ENCODE measurements at places on chromosomes 2 and 18.

DNA sequence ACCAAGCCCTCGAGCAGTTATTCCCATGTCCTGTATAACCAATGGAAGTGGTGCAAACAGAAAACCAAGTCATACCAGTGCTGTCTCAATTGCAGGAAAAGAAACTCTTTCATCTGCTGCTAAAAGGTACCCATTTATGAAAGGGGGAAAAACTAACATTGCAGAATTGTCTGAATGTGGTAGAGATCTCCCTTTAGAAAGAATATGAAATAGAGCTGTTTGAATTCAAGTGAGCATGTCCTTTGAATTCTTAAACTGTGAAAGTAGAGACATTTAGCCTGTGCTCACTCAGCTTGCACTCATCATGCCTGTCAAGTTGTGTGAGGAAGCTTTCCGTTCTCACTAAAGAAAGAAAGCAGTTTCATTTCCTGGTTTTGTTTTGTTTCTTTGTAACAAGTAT lies 87.4 kb downstream of the EML4 start:
- no peak for DNase-seq

DNA sequence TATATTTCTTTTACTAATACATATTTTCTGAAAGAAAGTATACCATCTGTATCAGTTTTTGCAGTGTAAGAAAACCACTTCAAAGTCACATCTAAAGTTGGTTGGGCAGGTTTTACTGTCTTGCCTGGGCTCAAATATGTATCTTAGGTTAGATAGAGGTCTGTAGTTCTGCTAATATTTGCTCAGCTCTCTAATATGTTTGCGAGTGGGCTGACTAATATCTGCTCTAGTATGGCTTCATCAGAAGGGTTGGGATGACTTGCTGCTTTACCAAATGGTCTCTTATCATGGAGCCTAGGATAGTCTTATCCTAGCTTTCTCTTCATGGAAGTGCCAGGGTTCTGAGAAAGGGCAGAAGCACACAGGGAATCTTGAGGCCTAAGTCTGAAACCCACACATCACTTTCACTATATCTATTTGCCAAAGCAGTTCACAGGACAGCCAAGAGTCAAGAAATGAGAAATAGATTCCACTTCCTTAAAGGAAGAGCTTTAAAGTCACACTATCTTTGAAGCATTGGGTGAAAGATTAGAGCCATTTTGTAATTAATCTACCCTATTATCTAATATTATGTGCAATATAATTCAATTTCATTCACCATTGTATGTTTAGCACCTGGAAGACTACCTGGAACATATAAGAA lies 610.0 kb downstream of the KCNJ3 start:
- DNase-seq = no peak

DNA sequence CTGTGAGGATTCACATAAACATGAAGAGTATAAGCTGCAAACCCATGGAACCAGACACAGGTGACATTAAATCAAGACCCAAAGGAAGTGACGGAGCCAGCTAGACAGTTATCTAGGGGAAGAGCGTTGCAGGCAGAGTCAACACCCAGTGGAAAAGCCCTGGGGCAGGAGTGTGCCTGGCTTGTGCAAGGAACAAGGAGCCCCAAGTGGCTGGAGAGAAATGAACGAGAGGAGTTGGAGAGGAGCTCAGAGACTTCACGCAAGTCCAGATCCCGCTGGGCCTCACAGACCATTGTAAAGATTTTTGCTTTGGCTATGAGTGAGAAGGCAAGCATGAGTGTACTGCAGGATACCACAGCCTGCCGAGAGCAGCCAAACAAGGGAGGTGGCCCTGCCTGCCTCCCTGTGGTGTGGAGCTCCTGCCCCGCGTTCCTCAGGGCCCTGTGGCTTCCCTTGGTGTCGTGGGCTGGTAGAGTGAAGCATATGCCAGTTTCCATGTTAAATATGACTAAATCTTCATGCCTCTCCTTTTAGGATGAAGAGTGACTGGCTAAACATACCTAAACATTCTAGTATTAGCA lies 88.2 kb downstream of the SP3 start:
- DNase-seq = peak; percentile 16

GRCh38 chr2:3398857-3399256 lies 19.4 kb downstream of the TRAPPC12 start:
- no peak for DNase-seq

DNA sequence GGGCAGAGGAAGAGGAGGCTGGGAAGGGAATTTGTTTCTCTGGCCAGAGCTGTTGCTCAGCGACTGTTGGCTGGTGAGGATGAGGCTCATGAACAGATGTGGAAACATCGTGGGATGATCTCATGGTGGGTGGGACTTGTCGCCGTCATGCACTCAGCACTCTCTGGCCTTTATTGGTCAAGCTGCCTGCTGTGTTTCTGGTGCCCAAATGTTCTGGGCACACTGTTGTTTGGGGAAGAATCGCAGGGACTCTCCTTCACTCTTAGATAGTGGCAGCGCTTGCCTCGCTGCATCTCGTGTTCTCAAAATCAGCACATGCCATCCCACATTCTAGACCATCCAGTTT lies 145.6 kb downstream of the AGAP1 start:
- DNase-seq = no peak

DNA sequence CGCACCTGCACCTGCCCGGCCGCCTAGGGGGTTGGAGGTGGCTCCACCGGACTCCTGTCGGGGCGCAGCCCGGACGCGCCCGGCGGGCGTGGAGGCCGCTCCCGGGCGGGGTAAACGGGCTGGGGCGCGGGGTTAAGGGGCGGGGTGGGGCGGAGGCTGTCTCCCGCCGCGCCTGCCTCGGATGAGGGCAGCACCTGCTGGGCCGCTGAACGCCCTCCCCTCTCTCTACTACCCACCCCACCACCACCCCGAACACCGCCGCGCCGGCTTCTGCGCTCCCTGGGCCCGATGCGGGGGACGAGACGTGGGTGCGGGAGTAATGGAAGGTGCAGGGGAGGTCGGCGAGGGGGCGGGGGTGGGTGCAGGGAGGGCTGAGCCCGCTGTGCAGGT lies 224.8 kb upstream of the ID2 start:
- peak; percentile 47 for DNase-seq

DNA sequence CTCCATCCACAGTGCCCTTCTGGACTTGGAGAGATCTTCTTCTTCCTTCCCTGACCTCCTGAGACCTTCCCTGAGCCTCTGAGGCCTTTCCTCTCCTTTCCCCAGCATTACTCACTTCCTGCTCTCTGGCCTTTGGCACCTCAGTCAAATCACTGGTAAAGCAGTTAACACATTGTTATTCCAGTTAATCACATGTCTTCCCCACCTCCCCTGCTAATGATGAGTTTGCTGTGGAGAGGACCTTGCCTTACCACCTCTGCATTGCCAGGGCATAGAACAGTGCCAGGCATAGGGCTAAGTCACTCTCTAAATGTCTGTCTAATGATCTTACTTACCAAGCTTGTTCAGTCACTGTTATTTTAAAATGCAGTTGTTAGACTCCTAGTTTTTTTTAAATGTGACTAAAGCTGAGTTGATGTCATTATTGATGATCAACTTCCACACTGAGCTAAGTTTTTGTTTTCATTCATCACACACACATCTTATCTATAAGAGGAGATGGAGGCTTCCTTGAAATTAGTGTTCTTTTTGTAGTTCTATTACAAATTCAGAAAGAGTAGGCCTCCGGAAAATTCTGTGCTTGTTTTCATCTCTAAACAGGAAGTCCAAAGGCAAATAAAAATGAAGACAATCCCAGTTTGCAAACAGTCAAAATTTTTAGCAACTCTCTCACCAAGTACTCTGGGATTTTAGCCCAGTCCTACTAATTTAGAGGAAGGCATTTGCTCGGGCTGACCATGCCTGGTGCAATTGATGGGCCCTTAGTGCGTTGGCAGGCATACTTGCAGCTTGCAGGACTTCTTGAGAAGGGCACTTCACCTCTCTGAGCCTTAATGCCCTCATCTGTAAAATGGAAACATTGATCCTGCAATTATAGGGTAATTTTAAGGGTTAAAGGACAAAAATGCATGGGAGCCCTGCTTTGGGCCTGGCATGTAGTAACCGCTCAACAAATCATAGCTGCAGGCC lies 113.7 kb upstream of the SPRED2 start:
- DNase-seq = no peak

- no peak for DNase-seq
Observed at GRCh38 chr2:17813742-17814473, 2.4 kb upstream of the MSGN1 start.

GRCh38 chr2:36266536-36267121 lies 88.9 kb upstream of the CRIM1 start:
- DNase-seq = no peak

DNA sequence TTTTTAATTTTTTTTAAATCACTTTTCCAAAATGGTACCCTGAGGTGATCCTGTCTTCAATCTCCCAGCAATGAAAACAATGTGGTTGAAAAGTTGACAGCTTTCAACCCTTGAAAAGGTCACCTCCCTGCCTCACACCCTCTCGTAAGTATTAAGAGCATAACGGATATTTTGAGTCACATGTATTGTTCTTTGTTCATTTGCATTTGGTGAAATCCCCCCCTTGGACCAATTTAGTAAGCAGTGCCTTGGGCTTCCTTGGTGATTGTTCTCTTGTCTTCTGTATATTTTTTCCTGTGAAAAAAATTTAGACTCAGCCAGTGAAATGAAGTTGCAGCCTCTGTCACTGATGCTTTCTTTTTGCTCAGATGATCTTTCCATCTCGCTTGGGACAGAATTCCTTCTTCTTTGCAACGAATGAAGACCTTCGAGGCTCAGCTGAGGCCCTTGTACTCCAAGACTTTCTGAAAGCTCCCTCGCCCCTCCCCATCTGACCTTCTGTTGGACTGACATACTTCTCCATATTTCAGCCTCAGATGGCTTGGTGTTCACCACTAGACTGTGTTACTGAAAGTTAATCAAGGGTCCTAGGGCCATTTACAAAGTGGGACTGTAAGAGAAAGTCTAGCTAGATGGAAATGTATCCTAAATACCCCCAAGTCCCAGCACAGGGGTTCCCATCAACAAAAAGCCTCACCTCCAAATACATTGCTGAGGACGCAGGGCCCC lies 158.4 kb downstream of the BCL2 start:
- DNase-seq = no peak

GRCh38 chr2:162840598-162841246 lies 2.2 kb upstream of the KCNH7 start:
- DNase-seq = peak; percentile 28

- no peak for DNase-seq
Observed at GRCh38 chr18:44536046-44536445, 144.6 kb upstream of the SETBP1 start.

GRCh38 chr18:37343542-37343851 lies 222.1 kb downstream of the CELF4 start:
- no peak for DNase-seq

DNA sequence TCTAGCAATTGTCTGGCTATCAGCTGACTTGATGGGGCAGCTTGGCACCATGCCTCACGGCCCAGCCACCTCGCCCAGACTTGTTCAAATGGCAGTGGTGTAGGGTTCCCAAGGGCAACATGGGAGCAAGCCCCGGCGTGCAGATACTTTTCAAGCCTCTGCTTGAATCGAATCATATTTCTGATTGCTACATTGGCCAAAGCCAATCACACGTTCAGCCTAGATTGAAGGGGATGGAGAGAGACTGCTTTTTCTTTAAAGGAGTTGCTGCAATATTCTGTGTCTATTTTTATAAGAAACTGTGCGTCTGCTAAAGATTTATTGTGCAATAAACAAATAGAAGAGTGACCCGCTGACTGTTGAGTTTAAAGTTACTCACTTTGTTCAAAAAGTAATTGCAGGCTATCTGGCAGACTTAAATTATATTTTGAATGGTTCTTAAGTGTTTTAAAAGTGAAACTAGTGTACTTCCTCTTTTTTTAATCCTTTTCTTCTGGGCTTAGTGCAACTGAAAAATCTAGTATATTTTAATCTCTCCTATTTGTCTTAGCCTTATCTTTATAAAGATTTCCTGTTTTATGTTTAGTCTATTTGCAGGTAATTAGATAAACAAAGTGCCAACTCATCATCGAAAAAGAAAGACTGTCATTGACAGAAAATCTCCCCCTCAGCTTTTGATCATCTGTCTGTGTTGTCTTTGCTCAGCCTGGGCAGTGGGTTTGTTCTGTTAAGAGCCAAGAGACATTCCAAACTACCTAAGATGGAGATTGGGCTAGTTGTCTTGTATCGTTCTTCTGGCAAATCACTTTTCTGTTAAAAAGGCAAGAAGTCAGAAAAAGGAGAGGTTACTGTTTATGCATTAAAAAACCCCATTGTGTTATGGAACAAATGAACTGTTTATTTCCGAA lies 156.1 kb downstream of the TPGS2 start:
- DNase-seq = no peak

DNA sequence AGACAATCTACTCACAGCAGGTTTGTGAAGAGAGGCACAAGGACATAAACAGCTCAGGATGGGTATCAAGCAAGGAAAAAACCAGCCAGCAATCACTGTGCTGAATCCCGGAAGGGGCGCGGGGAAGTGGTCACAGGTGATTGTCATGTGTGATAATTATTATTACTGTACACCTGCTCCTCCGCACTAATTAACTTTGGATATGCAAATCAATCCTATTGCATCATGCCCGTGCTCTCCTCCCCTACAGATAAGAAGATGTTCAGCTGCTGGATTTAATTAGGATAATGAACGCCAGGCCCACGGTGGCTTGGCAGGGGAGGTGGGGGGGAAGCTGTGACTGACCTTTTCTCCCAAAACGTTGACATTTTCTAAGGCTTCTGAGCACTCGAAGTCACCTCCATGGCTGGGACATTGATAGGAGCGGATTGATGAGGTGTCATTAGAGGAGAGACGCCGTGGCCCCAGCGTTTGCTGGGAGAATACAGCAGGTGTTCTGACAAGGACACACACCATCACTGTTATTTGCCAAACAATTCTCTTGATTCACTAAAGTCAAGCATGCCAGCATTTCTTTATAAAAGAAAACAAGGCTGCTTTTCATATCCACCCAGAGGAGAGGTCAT lies 160.3 kb upstream of the VRK2 start:
- no peak for DNase-seq

DNA sequence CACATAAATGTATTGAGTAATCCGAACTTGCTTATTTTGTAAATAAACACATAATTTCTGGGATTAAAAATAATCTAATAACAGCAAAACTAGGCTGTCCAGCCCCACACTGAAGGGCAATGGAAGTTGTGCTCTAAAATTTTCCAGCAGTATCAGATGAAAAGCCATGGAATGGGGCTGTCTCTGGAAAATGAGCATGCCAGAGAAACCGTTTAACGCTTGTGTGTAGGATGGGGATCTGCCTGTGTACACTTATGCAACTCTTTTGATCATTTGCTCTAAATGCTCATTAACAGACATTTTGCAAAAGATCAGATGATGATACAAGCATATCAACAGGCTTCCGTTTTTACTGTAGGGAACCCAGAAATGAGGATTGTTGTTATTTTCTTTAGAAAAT lies 177.6 kb downstream of the SLC8A1 start:
- no peak for DNase-seq

Measured in K562 (cell line).